Activated gamma-delta T cell treated with anti-CD3 and anti-CD28 coated beads, Interleukin-2, amount 50 U/mL, for 16 hours (primary cell): ENCODE measurements at places on chromosomes 6 and 20.

GRCh38 chr20:11976966-11977365, 59.3 kb downstream of the BTBD3 start:
- no peak for DNase-seq

- DNase-seq, result no peak
Measured at GRCh38 chr20:33169176-33169794, 1.3 kb downstream of the BPIFA2 start.

GRCh38 chr6:53868626-53869025, 73.8 kb downstream of the LRRC1 start:
- no peak for DNase-seq

DNA sequence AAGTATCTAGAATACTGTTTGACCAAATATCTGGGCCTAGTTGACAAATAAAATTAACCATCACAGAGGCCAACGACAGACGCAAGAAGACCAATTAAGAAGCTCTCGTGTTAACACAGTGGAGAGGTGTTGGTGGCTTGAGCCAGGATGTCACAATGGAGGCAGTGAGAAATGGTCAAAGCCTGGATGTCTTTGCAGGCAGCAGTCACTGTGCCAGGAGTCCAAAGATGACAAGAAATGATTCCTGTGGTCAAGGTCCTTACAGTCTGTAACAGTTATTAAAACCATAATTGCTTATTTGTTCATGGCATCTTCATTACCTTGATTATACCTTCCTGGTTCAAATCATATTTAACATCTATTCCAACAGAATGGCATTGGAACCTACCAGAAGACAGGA, 91.3 kb upstream of the EDN1 start:
- DNase-seq, result no peak

GRCh38 chr6:19632786-19633185, 204.4 kb upstream of the ID4 start:
- no peak for DNase-seq

DNA sequence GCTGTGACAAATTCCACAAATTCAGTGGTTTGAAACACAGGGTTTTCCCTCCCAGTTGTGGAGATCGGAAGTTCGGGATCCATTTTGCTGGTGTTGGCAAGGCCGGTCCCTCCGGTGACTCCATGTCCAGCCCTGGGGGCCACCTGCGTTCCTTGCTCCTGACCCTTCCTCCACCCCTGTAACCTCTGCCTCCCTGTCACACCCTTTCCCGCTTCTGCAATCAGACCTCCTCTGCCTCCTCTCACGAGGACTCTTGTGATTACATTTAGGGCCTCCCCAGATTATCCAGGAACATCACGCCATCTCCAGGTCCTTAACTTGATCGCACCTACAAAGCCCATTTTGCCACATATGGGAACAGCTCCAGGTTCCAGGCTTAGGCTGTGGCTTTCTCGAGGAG, 12.5 kb downstream of the RPS6KA2 start:
- no peak for DNase-seq

DNA sequence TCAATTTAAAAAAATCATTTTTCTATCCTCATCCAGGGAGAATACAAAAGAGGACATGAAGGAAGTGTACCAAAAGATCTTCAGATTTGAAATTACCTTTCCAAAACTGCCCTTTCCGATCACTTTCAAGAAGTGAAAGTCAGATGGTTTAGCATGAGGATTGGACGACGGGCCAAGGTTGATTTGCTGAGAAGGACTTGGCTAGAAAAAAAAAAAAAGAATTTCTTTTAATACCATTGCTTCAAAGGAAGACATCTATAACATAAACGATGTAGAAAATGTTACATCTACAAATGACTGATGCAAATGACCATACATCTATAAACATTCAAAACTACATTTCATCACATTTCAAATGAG, 120.9 kb upstream of the SLC2A12 start:
- DNase-seq, result no peak

GRCh38 chr6:47483853-47484546, 6.4 kb downstream of the CD2AP start:
- DNase-seq, result no peak

DNA sequence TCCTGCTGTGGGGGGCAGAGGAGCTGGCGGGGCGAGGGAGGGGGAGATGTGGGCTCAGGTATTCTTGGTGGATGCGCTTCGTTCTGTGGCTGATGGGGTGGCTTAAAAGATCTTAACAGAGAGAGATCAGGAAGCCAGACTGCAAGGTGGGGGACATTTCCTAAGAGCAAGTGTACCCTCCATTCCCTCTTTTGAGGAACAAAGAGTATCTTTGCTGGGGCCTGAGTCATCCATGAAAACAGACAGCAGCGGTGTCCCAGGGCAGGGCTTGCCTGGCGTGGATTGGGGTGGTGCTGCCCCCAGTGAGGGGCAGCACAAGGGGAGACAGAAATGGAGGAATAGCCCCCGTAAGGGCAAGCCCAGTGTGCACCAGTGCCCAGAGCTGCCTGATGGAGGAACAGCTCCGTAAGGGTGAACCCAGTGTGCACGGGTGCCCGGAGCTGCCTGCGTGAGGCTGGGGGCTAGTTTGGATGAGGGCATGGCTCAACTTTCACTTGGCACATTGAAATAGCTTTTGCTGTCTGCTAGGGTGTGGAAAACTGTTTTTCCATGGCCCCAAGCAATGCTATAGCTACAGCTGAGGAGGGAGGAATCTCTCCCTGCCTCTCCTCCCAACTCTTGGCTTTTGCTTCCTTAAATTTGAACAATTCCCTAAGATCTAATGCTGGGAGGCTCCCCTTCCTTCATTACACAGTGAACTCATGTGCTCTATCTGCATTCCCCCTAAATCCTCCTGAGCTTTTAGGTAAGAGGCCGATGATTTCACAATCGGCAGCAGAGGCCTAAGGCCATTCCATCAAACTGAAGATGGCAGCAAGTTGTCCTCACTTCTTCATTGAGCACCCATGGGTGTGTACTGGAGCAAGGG, 12.9 kb downstream of the MAPK13 start:
- no peak for DNase-seq

DNA sequence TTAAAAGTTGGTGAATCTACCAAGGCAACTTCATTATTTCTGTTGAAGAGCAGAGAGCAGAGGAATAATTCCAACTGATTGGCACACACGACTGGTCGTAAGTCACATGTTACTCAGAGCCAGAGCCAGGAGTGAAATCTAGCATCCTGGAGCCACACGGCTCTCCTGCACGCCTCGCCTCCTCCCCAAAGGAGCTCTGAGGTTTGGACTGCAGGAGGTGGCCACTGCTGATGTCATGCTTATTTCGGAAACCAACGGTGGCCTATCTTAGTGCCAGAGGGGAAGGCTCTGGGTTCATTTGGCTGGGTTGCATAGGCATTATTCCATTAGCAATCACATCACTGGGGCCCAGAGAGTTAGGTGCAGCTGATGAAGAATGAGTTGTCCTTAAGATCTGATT, 123.5 kb upstream of the RALGAPA2 start:
- no peak for DNase-seq

DNA sequence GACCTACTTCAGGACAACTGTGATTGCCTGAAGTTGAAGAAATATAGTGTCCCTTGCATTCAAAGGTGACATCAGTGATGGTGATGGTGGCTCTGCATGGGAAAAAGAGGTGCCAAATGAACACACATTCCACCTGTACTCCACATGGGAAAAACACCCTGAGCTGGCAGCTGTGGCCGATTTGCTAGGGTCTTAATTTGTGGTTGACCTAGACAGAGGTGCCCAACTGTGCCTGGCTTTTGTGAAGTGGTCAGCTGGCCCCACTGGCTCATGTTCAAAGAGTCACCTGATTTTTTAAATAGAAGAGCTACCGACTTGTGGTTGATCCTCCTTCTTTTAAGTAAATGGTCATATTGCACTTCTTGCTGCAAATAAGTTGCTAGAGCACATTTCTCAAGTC, 7.6 kb upstream of the GCNT2 start:
- no peak for DNase-seq

GRCh38 chr20:48357714-48358113, 470.1 kb downstream of the PREX1 start:
- no peak for DNase-seq

- DNase-seq, result no peak
Measured at GRCh38 chr6:47299965-47300364, 9.7 kb downstream of the TNFRSF21 start.

- no peak for DNase-seq
Measured at GRCh38 chr6:77740380-77740779, 87.5 kb downstream of the MEI4 start.
